ENCODE measurements at places on chromosomes 5 and 9.

DNA sequence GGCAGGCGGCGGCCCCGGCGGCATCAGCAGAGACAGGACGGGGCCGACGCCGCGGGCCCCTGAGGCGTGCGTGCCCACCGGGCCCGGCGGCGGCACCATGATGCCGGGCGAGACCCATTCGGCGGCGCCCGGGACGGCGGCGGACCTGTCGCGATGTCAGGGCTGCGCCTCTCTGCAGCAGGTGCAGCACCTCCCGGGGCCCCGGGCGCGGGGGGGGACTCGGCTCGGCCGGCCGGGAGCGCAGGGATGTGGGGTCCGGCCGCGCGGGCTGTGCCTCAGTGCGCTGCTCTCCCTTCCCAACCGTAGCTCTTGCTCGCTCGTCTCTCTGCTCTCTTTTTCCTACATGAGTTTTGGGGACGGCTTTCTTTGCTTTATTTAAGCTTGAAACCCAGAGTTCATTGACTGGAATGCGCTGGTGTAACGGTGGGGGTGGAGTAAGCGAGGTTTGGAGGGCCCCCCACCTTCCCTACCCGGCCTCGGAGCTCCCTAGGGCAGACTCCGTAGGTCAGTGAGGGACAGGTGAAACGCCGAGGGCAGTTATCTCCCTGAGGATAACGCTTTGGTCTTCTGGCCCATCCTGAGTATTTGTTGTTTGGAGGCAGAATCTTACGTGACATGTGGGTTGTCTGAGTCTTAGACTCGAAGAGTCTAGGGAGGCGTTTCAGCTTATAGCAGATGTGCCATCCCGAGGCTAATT, 490 bp downstream of the ICE1 start:
- no peak for DNase-seq

DNA sequence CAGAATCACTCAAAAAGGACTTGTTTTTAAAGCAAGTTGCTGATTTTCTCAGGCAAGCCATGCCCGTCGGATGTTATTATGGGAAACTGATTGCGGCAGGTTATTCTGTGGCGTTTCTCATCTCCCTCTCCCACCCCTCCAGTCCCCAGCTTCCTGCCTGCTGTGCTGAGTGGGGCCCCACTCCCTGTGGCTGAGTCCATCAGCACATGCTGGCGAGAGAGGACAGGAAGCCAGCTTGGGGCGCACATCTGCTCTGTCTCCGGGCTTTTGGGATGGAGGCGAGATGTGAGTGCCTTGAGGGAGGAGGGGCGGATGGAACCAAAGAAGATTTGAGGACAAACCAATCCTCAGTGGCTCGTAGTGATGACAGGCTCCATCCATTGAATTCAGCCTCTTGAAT, 108.0 kb downstream of the DAPK1 start:
- DNase-seq: no peak

GRCh38 chr5:109690242-109690974, 681 bp downstream of the MAN2A1 start:
- peak; percentile 33 for DNase-seq

DNA sequence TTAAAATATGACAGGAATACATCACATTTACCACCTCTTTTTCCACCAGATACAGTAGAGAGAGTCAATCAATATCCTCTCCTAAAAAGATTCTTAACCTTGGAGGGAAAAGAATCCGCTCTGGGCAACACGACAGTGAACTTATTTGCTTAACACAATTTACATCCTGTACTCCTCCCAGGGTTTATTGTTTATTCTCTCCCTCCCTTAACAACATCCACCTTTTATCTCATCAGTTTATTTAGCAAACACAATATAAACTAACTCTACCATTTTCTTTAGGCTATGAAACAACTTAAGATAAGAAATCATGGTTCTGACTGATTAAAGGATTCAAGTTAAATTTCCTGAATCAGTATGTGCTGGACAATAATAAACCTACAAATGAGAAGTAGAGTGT, 50.9 kb downstream of the CERT1 start:
- DNase-seq: no peak

GRCh38 chr9:2622461-2623287, 1.1 kb downstream of the VLDLR start:
- DNase-seq: peak; percentile 23

DNA sequence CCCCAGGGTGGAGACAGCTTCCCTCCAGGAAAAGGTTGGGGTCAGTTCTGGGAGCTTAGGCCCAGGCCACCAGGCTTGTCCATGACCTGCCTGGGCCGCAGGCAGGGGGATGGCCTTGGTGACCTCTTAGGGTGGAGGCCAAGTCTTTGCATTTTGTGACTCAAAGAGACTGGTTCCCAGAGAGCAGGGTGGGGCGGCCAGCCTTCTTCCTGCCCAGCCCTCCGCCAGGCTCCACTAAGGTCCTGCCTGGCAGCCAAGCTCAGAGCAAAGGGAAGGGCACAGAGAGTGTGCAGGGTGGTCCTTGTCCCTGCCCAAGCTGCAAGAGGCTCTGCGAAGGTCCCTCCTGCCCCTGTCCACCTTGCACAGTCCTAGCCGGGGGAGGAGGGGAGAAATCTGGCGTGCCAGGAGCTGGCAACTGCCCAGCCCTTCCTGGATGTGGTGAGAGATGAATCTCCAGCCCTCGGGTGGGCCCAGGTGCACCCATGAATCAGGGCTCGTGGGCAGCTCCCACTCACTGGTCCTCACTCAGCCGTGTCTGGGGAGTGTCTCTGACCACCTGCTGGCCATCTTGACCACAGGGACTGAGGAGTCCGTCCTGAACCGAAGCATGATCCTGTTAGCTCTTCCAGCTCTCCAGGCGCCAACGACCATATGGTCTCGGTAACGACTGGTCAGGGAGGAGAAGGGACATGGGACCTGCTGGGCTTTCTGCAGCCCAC, 2.3 kb upstream of the PTGDS start:
- DNase-seq: no peak

DNA sequence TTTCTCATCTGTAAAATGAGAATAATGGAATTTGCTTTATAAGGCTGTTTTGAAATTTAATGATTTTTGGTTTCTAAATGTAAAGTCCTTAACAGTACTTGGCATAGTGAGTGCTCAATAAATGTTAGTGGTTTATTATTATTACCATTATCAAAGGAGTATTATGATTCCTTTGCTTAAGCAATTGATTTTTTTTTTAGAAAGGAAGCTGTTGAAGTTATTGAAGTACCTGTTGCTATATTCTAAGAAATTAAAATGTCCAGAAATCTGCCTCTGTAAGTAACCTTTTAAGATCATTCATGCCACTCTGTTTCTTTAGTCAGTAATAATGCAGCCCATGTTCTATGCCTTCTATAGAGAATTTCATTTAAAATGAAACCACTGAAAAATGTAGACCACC, 15.0 kb downstream of the SMAD5 start:
- DNase-seq: no peak

DNA sequence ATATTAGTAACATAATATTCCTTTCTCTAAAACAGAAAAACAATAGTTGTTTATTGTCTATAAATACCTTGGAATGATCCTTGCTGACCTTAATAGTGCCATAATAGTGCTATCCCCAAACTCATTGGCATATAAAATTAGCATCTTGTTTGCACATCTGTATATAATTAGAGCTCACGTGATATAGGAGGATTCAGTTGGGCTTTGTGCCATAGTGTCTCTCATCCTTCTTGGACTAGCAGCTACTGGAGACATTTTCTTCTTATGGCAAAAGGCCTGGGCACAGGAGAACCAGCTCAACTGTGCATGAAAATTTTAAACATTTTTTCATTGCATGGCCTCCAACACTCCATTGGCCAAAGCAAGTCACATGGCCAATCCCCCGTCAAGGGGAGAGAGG, 342.5 kb downstream of the SPATA31D1 start:
- peak; percentile 44 for DNase-seq

DNA sequence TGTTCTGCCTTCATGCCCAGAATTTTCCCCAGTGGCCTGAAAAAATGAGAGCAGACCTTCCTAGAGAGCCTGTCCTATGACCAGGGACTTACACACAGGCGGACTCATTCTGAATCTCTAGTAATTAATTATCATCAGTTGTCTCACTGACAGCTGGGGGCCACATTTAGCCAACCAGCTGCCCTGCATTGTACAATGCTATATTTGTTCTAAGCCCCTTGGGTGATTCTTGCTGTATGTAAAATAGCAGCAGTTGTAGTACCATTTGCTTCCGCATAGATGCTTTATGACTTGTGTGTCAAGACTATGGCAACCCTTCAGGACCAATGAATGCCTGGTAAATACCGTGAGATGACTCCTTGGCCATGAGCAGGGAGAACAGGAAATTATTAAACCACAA, 415.4 kb upstream of the SEMA6A start:
- DNase-seq: no peak

GRCh38 chr9:4333787-4334186, 33.9 kb upstream of the GLIS3 start:
- no peak for DNase-seq

- peak; percentile 61 for DNase-seq
These were observed 502 bp upstream of the CERCAM start for GRCh38 chr9:128420060-128420650.

GRCh38 chr9:114824110-114824509, 18.3 kb upstream of the TNFSF15 start:
- DNase-seq: peak; percentile 57

DNA sequence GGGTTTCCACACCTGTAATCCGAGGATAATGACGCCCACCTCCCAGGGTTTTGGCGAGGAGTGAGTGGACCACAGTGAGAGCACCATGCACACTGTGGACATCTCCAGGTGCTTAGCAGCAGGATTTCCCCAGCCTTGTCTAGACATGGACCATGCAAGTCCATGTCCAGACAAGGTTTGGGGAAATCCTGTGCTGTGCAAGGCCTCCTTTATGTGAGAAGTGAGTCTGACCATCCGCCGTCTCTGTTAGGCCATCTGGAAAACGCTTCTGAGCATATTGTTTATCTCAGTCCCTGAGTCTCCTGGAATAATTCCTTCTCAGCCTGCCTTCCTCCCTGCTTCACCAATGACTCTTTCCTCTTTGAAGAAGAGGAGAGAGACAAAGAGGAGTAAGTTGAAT, 26.2 kb upstream of the TNFAIP8 start:
- DNase-seq: no peak

DNA sequence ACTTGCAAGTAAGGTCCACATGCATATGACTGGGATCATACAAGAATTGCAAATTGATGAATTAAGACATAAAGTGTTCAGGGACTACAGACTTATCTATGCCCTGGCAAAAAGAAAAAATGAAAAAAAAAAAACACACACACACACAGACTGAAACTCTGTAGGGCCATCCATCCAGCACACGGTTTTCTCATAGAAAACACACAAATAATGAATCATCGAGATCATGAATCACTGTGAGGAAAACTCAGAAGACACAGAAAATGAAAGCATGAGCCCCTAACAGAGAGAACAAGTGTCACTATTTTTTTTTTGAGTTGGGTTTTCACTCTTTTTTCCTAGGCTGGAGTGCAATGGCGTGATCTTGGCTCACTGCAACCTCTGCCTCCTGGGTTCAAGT, 185.2 kb downstream of the IRX2 start:
- peak; percentile 12 for DNase-seq

DNA sequence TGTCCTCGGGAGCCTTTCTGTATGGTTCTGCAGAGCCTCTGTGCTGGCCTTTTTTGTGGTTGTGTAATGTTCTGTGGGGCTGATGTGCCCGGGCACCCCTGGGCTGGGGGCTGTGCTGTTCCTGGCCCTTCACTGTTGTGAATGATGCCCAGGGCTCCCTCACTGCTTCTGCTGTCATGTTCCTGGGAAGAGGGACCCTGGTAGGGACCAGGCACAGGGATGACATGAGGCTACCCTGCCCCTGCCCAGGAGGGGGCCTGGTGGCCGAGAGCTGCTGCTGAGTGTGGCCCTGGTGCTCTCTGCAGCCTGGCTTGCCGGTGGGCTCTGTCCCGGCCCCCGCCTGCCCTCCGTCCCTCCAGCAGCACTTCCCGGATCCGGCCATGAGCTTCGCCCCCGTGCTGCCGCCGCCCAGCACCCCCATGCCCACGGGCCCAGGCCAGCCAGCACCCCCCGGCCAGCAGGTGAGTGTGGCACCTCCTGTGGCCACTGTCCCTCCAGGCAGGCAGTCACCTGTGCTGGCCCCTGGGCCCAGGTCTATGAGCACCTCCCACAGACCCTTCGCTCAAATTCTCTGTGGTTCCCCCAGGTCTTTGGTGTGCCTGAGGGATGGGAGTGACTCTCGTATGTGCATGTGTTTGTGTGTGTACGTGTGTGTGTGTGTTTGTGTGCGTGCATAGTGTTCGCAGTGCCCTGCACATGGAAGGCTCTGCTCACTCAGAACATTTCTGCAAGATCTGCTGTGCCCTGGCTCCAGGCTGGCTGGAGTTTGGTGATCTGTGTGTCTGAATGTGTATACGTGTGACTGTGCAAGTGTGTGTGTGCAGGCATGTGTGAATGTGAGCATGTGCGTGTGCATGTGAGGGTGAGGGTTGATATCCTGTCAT, 72.3 kb downstream of the WNK2 start:
- DNase-seq: no peak

GRCh38 chr9:7153566-7153965, 395.8 kb downstream of the KDM4C start:
- no peak for DNase-seq

- DNase-seq: no peak
These were observed 549.1 kb downstream of the MTRR start for GRCh38 chr5:8418049-8418426.

DNA sequence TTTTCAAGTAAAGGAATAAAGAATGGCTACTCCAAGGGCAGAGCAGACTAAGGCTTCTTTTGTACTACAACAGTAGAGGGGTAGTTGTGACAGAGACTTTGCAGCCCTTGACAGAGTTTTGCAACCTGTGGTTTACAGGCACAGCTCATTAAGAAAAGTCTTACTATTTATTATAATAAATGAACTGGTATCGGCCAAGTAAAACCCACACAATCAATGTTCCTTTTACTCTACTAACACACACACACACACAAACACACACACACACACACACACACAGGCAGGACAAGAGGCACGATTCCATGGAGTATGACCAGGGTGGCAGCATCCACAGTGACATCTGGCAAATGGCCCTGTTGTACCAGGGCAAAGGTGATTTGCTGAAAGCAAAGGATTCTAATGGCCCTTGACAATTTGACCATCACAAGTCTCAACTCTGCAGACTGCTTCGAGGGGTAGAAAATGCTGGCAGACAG, 59.1 kb upstream of the GOLPH3 start:
- no peak for DNase-seq

- peak; percentile 98 for DNase-seq
These were observed 98.6 kb upstream of the TLE1 start for GRCh38 chr9:81787747-81788632.

- peak; percentile 74 for DNase-seq
These were observed 134.5 kb downstream of the PALM2AKAP2 start for GRCh38 chr9:109914280-109915027.

- DNase-seq: no peak
These were observed 129.4 kb upstream of the ICE1 start for GRCh38 chr5:5293029-5293428.

GRCh38 chr5:33934176-33934575, 2.0 kb upstream of the RXFP3 start:
- DNase-seq: peak; percentile 42
